Cardiac ventricle fibroblast (primary cell): ENCODE measurements at places on chromosomes 5 and 9. TPM values are rescaled to one million over a fixed set of nuclear protein-coding genes. Genes with fewer than 3 reads are reported as not detected.

BTNL3 gene
- total RNA-seq = not detected in 2 replicates

NSMF gene
- total RNA-seq = 50.7 and 74.4 TPM in 2 replicates

PCDHA12 gene
- 0.06 and 0.34 TPM in 2 replicates for total RNA-seq

HSPB3 gene
- not detected in 2 replicates for total RNA-seq

C6 gene
- 16.3 and 20.7 TPM in 2 replicates for total RNA-seq

SMIM32 gene
- total RNA-seq = not detected in 2 replicates

CNTNAP3 gene
- total RNA-seq = 0.05 and 0.19 TPM in 2 replicates

ADGRV1 gene
- total RNA-seq = 0.31 TPM in 1 of 2 replicates, not detected in the other

FOXI1 gene
- total RNA-seq = not detected in 2 replicates

CNTFR gene
- total RNA-seq = 0.39 and 0.56 TPM in 2 replicates

GALNT12 gene
- 1.4 and 3.3 TPM in 2 replicates for total RNA-seq

KIF4B gene
- not detected in 2 replicates for total RNA-seq

RAB3C gene
- total RNA-seq = not detected in 2 replicates

SPATA31E1 gene
- total RNA-seq = not detected in 2 replicates

KIAA0825 gene
- 5.3 and 5.7 TPM in 2 replicates for total RNA-seq

NR5A1 gene
- not detected in 2 replicates for total RNA-seq

SPAG8 gene
- 1.4 TPM in 1 of 2 replicates, not detected in the other for total RNA-seq

SH2D3C gene
- total RNA-seq = 1.1 and 2.5 TPM in 2 replicates

LHX3 gene
- total RNA-seq = not detected in 2 replicates

MEIKIN gene
- 0.12 TPM in 1 of 2 replicates, not detected in the other for total RNA-seq

CDKN2A gene
- 19.5 and 22.0 TPM in 2 replicates for total RNA-seq

ADAMTS12 gene
- total RNA-seq = 20.2 and 20.8 TPM in 2 replicates

FOXB2 gene
- not detected in 2 replicates for total RNA-seq

COL27A1 gene
- 3.8 and 7.6 TPM in 2 replicates for total RNA-seq

PDE6A gene
- not detected in 2 replicates for total RNA-seq

PARP8 gene
- total RNA-seq = 6.1 and 6.3 TPM in 2 replicates

OR1B1 gene
- not detected in 2 replicates for total RNA-seq

YIPF5 gene
- total RNA-seq = 49.5 and 56.1 TPM in 2 replicates

SMIM33 gene
- total RNA-seq = not detected in 2 replicates

TAS2R1 gene
- total RNA-seq = not detected in 2 replicates

ISL1 gene
- total RNA-seq = not detected in 2 replicates

PAPPA gene
- 78.9 and 80.3 TPM in 2 replicates for total RNA-seq

TNFSF15 gene
- total RNA-seq = not detected in 2 replicates

PCDHGA11 gene
- total RNA-seq = 15.6 and 18.8 TPM in 2 replicates

PCDHA5 gene
- total RNA-seq = not detected in 2 replicates
